Progenitor cell of endocrine pancreas (in vitro differentiated cells): ENCODE measurements at places on chromosomes 13 and 19.

GRCh38 chr19:52670046-52670445, 31.9 kb upstream of the ZNF83 start:
- no peak for DNase-seq

GRCh38 chr19:6772866-6773322, 386 bp downstream of the VAV1 start:
- no peak for DNase-seq

- DNase-seq: no peak
Observed at GRCh38 chr13:83929157-83929556, 46.9 kb upstream of the SLITRK1 start.

GRCh38 chr19:58107778-58108545, 9.9 kb upstream of the ZSCAN18 start:
- DNase-seq: no peak

GRCh38 chr13:114068656-114069318, 63.6 kb downstream of the RASA3 start:
- no peak for DNase-seq
